WERI-Rb-1 (cell line): ENCODE measurements at places on chromosomes 1 and 21.

- no peak for DNase-seq
These were observed 103.3 kb downstream of the RABGAP1L start for GRCh38 chr1:174262349-174263241.

GRCh38 chr1:157359314-157360022 lies 192.8 kb downstream of the FCRL5 start:
- no peak for DNase-seq

- DNase-seq, result no peak
These were observed 446.1 kb downstream of the SIPA1L2 start for GRCh38 chr1:232183802-232184201.

DNA sequence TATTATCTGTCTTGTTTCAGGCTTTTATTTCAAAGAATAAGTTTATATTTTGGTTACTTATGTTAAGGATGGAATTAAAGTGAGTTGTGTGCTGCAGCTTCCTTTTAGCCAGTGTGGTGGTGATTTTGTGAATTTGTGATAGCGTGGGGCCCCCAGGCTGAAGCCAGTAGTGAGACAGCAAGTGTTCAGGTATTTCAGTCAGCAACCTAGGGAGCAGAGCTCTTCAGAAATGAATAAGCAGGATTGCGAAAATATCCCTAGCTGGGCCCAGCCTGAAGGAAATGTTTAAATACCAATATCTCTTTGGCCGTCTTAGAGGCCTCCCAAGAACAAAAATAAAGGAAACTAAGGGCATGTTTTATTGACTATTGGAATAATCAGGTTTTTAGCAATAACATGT lies 150.8 kb upstream of the C1orf105 start:
- no peak for DNase-seq

GRCh38 chr1:181122222-181122621 lies 33.7 kb downstream of the IER5 start:
- no peak for DNase-seq
